ENCODE measurements at places on chromosomes 1 and 21.

DNA sequence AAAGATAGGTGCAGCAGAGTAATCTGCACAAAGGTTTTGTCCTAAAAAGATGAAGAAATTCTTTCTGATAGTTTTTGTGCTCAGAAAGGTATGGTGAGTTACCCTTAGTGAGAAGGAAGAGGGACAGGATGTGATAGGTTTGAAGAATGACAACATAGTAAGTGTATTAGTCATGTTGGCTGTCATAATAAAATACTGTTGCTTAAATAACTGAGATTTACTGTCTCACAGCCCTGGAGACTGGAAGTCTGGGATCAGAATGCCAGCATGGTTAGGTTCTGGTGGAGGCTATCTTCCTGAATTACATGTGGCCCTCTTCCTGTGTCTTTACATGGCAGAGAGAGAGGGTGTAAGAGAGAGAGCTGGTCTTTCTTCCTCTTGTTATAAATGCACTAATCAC, 965.2 kb downstream of the TTLL7 start:
- DNase-seq: no peak

DNA sequence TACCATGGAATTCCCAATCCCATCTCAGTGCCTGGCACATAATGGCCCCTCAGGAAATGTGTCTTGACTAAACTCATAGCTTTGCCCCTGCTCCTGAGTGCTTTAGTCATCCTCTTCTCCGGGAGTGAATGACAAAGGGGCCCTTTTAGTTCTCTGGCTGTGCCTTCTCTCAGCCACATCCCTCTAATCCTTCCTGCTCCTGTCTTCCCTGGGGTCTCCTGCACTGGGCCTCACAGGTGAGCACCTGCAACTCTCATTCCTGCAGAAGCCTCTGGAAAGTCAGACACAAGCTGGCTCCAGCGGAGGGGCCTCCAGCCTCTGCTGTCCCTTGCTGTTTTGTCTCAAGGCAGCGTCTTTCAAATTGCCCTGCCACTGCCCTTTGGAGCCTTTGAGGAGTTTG, 14.0 kb upstream of the ETV3L start:
- DNase-seq: no peak

DNA sequence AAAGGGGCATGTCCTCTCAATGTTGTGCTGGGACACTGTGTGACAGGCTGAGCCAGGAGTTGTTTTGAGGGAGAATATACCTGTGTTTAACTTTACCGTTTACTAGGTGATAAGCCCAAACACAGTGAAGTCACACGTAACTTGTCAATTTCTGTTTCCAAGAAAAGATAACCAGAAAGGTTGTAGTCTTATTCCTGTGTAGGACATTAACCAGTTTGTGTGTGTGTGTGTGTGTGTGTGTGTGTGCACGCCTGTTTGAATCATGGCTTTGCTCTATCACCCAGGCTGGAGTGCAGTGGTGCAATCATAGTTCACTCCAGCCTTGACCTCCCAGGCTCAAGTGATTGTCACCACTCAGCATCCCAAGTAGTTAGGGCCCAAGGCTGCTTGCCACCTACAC, 83.6 kb downstream of the MRPS6 start:
- DNase-seq: no peak

- DNase-seq: no peak
Observed at GRCh38 chr1:175390522-175391254, 198.1 kb upstream of the KIAA0040 start.

- no peak for DNase-seq
Observed at GRCh38 chr1:102219463-102219862, 222.7 kb upstream of the OLFM3 start.

DNA sequence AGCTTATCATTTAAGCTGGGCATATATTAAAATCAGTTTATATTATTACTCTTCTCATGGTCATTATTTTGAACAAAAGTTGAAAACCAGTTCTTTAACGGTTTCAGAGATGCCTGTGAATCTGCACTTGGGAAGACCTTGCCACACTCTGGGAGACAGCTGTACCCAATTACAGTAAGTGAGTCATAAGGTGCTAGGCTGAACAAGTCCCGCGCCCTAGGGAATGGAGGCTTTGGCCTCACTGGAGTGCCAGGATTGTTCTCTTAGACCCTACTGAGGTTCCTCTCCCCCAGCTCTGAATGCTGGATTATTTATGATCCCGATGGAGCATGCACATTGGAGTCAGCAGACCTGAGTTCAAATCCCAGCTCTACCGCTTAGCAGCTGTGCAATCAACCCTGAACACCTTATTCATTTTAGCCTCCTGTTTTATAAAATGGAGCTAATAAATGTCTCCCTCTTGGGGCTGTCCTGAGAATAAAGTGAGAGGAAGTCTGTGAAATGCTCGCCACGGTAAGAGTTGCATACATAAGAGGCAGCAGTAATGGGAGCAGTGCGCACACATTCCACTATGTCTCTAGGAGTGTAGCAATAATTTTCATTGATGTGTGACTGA, 266.2 kb downstream of the FOXD2 start:
- DNase-seq: no peak

DNA sequence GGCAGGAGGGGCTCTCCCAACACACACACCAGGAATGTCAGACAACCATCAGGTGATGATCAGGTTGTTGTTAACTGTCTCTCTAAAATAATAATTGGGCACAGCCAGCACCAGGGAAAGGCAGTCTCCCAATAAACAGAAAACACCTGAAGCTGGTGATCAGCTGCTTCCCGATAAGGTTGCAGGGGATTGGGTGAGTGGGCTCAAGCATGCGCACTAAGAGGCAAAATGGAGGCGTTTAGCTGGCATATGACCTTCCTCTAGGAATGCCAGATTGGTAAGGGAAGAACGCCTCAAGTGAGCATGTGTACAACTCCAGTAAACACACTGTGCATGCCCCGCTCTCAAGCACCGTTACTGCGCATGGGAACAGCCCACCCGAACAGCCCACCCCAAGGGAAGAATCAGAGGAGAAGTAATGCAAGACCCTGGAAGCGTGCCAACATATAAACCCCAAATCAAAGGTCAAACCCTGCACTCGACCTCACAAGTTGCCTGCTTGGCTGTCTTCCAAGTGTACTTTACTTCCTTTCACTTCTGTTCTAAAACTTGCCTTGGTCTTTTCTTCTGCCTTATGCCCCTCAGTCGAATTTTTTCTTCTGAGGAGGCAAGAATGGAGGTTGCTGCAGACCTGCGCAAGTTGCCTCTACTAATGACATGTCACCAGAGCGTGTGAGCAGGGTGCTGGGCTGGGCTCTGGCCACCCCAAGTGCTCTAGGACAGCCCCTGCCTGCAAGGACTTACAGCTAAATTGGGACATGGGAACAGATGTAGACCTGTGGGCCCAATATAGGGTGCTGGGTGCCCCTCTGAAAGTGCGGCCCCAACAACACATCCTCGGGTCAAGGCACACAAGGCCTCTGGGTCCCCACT, 200.8 kb downstream of the RHOU start:
- no peak for DNase-seq

DNA sequence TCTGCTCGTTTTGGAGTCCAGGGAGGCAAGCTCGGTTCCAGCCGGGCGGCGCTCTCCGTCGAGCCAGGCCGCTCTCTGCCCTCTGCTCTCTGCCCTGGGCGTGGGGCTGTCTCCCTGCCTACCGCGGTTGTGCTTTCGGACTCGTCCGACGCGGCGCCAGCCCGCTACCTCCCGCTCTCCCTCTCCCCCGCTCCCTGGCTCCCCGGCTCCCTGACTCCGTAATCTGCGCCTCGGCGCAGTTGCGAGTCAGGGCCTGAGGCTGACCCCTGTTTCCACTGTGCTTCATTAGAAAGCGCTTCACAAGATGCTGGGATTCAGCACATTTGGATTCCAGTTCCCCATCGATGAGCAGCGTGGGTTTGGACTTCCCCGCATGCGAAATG, 2.2 kb downstream of the SOX13 start:
- no peak for DNase-seq

DNA sequence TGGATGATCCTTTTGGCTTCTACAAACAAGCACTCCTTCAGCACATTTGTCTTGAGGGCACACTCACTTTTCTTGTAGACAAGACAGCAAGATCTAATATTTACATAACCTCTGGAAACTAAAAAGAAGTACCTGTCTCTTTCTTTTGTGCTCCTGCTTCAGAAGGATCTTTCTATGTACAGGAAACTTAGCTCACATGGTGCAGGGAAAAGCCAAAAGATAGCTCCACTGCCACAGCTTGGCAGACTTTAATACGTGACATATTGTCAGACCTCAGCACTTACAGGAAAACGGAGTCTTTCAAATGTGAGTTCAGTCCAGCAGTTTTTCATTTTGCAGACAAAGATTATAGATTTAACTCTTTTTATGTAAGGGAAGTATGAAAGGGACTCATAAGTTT, 225.5 kb upstream of the SAMSN1 start:
- DNase-seq: no peak

DNA sequence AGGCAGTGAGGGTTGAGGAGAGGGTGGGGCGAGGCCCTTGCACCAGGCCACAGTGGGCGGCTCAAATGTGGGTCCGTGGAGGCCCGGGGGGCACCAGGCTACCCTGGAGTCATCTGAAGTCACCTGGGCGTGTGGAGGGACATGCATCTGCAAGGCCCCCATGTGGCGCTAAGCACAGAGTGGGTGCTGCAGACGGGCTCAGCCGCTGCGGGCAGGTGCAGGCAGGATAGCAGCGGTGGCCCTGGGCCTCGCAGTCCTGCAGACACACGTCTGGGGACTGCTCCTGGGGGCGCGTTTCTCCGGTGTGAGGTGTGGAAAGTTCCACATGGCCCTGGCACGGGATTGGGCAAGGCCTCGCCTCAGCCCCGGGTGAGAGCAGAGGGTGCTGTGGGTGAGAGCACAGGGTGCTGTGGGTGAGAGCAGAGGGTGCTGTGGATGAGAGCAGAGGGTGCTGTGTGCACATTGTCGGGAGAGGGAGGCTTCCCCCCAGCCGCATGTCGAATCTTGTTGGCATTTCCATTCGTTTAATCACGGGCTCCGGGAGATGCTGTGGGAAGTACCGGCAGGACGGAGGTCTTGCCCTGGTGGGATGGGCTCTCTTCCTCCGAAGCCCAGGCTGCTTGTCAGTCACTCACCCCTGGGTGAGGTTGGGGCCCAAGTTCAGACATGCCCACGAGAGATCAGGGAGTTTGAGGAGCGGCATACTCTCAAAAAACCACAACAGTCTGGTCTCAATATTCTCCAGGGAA, 46.5 kb downstream of the TP73 start:
- DNase-seq: no peak

DNA sequence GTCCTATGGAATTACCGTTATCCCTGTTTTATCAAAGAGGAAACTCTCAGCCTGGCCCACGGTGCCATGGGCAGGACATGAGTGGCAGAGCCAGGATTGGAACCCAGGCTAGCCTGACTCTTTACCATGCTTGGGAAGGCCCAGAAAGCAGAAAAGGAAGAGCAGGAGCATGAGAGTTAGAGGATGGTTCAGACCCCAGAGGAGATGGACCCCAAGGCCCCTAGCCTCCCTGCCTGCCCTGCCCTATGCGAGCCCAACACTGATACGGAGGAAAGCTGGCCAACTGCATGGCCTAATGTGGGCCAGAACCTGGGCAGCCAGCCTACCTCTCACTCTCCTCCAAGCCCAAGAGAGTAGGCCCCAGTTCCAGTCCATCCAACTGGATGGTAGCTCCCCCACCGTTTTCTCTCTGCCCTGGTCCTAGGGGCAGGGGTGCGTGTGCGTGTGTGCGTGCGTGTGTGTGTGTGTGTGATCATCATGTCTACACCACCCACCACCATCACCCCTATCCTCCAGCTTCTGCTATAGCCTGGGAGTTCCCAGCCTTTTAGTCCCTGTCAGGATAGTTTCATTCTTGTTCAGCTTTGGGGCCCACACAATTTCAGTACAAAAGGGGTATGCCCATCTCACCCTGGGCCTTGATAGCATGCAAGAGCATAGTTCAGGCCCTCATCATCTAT, 15.4 kb upstream of the MEX3A start:
- DNase-seq: no peak

GRCh38 chr1:236455243-236455642, 61.2 kb downstream of the EDARADD start:
- no peak for DNase-seq

- no peak for DNase-seq
Observed at GRCh38 chr1:248688527-248689298, 13.9 kb downstream of the OR14I1 start.

- no peak for DNase-seq
Observed at GRCh38 chr1:175857756-175858155, 114.4 kb upstream of the TNR start.

- no peak for DNase-seq
Observed at GRCh38 chr1:207925210-207925609, 14.3 kb upstream of the CD34 start.

DNA sequence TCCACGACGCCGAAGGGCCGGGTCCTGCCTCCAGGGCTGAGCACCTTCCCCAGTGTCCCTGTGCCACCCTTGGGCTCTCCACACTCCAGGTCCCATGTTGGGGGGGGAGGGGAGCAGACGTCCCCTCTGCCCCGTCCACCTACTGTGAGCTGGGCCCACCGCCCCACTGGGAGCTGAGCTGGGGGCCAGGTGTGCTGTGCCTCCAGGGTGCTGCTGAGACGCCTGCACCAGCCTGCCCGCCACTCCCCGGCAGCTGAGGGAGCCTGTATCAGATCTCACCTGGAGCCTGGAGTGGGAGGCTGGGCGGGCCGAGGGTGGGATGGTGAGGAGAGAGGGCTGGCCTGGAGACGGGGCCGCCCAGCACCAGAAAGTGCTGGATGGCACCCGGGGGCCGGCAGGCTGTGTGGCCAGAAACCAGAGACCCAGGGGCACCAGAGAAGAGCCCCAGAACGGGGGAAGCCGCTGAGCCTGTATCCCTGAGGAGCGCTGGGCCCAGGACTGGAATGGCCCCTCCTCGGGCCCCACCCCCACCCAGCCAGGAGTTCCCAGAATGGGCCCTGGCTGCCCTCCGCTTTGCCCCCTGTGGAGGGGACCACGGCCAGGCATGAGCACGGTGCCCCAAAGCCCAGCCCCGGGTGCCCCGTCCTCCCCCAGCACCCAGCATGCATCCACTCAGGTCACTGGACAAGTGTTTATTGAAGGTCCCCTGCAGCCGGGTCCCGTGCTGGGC, 3.4 kb downstream of the TNFRSF18 start:
- DNase-seq: no peak

- no peak for DNase-seq
Observed at GRCh38 chr1:179178950-179179349, 50.5 kb downstream of the ABL2 start.

DNA sequence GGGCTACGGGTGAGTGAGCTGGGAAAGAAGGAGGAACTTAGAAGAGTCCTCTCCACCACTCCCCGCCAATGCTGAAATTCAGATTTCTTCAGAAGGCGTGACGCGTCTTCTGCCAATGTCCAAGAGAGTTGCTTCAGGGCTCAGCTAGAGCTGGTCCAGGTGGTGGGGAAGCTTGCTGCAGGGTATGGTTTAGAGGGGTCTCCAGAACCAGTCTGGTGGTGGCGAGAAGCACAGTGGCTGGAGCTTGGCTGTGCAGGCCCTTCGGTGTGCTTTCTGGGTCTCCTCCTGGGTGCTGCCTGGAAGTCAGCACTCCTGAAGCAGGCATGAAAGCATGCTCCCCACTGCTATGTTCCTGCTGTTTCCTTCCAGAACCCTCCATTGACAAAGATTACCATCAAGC, 387.2 kb downstream of the PTPRU start:
- DNase-seq: no peak

- DNase-seq: no peak
Observed at GRCh38 chr1:174815474-174815908, 184.3 kb upstream of the CACYBP start.

- no peak for DNase-seq
Observed at GRCh38 chr1:99171184-99171813, 93.0 kb upstream of the PLPPR4 start.

GRCh38 chr1:26469558-26469957, 2.7 kb upstream of the HMGN2 start:
- DNase-seq: no peak

- DNase-seq: no peak
Observed at GRCh38 chr1:40848530-40849189, 13.5 kb downstream of the CITED4 start.
